Stimulated activated CD4-positive, alpha-beta T cell treated with anti-CD3 and anti-CD28 coated beads, Interleukin-4, amount 100 ng/mL, for 48 hours (primary cell): ENCODE measurements at places on chromosomes 1 and 21.

GRCh38 chr1:208093754-208094719 lies 150.1 kb downstream of the PLXNA2 start:
- peak; percentile 48 for DNase-seq

GRCh38 chr1:150168960-150169601 lies 19.4 kb downstream of the PLEKHO1 start:
- peak; percentile 33 for DNase-seq

GRCh38 chr1:158208586-158209116 lies 28.0 kb downstream of the CD1D start:
- DNase-seq: no peak

- no peak for DNase-seq
Measured at GRCh38 chr1:42960122-42960390, 1.4 kb upstream of the SLC2A1 start.

DNA sequence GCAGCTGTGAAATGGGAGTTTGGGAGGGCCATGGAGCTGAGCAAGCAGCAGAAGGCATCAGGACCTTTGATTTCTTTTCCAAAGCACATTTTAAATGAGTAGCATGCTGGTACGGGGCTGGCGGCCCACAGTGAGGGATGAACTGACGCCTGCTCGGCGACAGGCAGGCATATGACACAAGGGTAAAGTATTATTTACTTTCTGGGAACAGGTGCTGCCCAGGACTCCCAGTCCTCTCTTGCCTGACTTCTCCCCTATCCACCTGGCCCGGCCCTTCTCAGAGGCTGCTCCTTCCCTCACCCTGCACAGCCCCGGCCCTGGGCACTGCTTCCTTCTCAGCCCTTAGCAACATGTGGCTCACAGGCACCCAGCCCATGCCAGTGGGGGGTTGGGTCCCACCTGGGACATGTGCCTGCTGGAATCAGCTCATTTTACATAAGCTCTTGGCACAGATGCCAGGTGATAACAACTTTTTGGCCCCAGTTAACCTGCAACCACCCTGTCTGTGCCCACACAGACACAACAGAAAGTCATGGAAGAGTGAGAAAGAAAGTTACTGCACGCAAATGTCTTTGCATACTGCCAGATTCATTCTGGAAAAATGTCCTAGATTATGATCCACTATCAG lies 112.3 kb upstream of the GADD45A start:
- DNase-seq: no peak

DNA sequence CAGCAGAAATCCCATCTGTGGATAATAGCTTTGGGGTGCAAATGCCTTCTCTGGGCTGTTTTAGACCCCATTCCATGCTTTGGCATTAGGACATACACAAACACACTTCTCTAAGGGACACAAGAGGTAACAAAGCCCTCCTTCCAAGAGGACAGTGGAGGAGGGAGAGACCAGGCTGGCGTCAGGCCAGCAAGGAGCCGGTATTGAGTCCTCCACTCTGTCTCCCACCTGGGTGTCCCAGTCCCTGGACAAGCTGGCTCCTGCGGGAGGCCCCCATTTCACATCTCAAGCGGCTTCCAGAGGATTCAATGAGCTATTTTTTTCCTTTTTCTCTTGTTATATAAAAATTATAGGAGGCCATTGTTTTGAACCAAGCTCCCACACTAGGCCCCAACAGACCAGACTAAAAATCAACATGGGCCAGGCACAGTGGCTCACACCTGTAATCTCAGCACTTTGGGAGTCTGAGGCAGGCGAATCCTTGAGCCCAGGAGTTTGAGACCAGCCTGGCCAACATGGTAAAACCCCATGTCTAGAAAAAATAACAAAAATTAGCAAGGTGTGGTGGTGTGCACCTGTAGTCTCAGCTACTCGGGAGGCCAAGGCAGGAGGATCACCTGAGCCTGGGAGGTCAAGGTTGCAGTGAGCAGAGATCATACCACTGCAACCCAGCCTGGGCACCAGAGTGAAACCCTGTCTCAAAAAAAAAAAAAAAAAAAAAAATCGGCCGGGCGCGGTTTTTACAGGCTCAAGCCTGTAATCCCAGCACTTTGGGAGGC lies 142.9 kb downstream of the TOMM20 start:
- no peak for DNase-seq

DNA sequence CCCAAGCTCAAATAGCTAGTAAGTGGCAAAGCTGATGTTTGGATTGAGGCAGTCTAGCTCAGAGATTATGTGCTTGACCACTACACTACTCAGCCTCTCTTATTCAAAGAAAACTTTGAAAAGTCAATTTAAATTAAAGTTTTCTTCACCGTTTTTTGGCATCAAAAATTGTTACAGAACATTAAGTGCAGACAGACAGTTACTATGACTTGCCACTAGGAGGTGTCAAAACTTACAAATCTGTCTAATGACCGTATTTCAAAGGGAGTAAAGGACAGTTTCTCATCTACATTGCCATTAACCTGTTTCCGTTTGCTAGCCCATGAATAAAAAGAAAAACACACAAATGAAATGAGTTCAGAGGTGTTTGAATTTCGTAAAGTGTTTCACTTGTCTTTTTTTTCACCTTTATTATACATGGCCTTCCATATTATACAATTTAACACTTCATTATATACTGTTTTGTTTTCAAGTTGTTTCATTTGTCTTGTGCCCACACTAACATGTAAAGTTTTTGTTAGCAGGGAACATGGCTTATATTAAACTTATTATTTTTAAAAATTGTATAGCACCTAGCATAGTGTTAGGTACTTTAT lies 57.4 kb upstream of the MTF2 start:
- DNase-seq: no peak

DNA sequence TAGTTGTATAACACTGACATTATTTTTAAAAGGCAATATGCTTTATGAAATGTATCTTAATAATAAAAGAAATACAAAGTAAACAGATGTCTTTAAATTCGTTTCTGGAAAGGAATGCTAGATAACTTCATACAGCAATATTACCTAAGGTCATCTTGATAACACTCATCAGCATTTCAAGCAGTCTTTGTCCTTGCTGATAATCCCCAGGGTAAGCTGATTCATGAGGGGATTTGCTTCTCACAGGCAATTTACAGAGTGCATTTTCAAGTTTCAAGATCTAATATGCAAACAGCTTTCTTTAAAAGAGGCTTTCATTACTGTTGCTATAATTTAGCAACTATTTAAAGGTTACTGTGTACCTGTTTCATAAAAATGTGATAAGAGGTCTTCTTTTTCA lies 75.2 kb upstream of the NEK2 start:
- DNase-seq: no peak

DNA sequence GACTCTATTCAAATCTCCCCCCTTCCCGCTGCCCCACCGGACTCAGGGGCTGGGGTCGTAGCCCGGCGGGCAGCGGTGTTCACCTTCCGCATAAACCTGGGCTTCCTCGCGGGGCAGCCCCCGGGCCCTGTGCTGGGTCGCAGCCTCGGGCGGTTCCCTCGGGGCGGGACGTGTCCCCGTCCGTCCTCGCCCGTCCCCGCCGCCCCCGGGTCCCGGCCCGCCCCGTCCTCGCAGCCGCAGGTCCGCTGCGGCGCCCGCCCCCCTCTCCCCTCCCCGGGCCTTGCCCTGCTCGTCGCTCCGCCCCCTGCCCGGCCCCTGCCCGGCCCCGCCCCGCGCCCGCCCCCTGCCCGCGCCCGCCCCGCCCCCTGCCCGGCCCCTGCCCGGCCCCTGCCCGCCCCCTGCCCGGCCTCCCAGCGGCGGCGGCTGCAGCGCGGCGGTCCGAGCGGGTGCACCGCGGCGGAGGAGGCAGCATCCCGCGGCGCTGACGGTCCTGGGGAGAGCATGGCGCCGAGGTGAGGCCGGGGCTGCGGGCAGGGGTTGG lies at the start of gene COL18A1:
COL18A1 (plus strand) TSS at position 436 of the 541 bp plus-strand sequence; CDS start at position 502, 66 bp downstream.
- DNase-seq: peak; percentile 43

- DNase-seq: no peak
Measured at GRCh38 chr1:205920159-205920558, 23.1 kb downstream of the SLC26A9 start.

DNA sequence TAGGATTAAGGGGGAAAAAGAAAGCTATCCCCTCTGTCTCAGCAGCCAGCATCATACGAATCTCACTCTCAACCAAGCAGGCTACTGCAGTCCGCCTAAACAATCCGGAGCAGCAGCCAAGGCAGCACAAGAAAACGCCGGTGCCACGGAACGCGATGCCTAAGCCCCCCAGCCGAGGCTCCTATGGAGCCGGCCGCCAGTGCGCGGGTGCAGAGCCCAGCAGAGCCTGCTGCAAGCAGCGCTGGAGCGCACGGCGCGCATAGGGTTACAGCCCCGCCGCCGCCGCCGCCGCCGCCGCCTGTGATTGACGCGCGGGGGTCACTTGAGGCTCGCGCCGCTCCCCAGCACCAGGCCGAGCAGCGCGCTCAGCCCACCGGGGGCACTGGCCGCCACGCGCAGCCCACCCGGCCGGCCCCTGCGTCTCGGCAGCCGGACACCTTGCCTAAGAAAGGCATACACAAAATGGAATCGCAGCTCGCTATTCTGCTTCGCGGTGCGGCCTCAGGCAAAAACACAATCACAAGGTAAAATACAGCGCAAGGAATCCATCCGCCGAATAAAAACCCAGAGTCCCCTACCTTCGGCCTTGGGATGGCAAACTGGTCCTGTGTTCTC lies 780 bp downstream of the HIVEP3 start:
- no peak for DNase-seq

DNA sequence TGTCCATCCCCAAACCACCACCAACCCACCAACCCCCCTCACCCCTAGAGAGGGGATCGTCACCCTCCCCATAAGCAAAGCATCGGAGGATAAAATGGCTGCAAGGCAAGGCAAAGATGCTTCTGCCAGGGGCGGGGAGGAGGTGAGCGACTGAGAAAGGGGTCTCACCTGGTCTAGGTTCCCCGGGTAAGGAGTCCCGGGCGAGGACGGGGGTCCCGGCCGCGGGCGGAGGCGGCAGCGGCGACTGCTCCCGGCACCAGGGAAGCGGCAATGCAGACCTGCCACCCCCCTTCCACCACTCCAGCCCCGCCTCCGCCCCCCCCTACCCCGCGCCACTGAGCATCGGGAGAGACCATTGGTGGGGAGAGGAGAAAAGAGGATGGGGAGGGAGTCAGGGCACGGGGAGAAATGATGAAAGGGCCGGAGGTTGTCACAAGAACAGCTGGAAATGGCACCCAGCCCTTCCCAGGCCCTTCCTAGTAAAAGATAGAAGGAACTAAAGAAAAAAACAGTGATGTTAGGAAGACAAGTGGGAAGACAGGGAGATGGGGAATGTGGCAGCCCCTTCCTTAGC lies at the start of gene SV2A:
SV2A (minus strand) TSS at position 274 of the 574 bp plus-strand sequence. CDS start 4,004 bp downstream, outside the sequence.
- DNase-seq: peak; percentile 34

- no peak for DNase-seq
Measured at GRCh38 chr1:167486090-167486824, 32.1 kb downstream of the CD247 start.

- no peak for DNase-seq
Measured at GRCh38 chr1:29975036-29975694, 738.8 kb downstream of the PTPRU start.

GRCh38 chr1:40749817-40750216 lies 33.8 kb upstream of the KCNQ4 start:
- DNase-seq: no peak

DNA sequence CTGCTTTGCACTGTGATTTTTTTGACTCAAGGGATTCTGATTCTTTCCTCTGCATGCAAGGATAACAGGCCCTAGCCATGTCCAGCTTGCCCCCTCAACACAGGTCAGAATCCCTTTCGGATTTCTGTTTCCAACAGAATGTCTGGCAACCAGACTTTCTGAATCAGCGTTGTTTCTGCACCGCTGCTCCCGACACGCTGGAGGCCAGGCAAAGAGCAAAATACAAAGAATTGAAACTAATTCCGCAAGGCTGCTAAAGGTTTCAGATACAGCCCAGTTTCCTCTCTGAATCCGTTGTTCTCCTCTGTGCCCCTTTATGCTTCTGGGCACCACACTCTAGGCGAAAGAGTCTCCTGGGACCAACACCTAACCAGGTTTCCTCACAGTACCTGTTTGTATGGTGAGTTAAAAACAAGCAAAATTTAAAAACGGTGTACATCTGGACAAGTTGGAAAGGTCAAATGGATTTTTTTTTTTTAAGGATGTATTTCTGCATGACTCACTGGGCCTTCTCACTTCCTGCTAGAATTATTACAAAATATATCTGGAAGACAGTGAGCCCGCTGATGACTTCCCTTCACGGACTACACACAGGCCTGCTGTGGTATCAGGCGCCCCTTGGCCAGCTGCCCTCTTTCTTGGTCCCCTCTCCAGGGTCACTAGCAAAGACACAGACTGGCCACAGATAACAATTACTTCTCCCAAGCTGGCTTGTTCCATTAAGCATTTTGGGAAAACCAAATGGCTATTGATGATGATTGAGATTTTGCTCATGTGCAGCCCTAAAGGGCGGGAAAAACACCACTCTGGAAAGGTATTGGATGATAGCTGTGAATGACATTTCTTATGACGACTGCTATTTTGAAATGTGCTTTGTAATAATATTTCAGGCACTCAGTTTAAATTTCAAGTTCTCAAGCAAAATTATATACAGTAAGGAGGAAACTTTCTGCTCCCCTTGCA lies 118.3 kb downstream of the TGFB2 start:
- DNase-seq: no peak

DNA sequence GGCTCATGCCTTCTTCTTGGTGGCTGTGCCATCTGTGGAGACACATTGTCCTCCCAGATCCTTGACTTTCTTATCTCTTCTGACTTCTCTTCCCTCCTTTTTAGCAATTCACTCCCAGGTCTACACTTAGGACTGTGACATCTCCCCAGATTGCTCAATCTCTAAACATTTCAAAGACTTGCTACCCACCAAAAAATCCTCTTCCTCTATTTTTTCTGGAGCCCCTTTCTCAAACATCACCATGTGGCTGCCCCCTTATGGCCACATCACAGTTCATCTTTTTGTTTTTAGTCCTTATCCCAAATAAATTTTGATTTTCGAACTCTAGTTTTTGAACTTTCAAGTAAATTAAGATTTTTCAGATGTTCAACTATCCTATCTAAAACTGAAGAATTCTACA lies 148.6 kb upstream of the HOOK1 start:
- no peak for DNase-seq

DNA sequence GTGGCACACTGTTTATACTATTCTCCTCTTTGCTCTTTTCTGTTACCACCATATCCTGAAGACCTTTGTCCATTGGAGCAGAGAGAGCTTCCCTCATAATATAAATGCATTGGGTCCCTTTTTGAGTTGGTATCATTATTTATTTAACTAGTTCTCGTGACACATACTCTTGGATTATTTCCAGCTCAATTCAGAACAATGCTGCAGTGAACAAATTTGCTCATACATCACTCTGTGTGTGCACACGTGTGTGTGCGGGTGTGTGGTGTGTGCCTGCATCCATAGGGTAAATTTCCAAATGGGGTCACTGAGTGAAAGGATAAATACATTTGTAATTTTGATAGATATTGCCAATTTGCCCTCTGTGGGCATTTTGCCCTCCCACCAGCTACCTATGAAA lies 5.8 kb downstream of the PLA2G2A start:
- DNase-seq: no peak

- DNase-seq: no peak
Measured at GRCh38 chr1:18681423-18681835, 50.8 kb downstream of the PAX7 start.

DNA sequence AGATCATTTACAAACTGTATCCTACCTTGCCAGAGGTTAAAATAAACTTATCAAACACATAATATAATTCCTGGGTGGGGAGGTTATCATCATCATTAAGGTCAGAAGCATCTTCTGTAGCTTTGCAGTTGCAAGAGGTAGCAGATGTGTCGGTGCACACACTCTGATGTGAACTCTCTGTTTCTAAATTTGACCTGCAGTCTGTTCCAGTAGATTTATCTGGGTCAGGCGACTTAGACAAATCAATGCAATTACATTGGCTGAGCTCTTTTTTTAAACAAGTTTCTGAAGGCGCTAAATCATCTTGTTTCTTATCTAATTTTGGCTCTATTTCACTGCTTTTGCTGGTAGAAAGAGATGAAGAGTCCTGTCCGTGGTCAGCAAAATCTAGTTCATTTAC lies 70.4 kb downstream of the PRPF38A start:
- no peak for DNase-seq
